ENCODE measurements at places on chromosomes 2 and 18.

DNA sequence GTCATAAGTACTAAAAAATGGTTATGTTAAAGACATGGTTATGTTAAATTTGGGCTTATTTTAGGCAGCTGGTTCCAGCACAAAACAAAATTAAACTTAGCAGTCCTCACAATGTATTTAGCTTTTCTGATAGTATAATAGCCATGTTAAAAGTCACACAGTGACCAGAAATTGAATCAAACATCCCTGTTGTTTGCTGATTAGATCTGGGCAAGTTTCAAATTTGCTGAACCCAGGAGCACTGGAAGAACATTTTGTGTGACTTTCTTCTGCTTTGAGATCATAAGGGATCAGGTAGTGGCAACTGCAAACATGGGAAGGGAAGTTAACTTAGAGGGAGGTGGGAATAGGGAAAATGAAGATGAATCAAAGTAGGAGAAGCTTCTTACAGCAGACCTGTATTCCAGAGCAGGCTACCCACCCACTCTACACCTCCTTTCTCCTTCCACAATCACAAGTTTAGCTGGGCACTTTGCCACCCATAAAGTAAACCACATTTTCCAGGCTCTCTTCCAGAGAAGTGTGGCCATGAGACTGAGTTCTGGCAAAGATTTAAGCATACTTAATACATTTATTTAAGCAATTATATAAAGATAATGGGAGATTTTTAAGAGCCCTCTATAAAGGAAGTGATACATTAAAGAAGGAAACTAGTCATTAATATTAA lies 616.1 kb upstream of the LRATD1 start:
- no peak for DNase-seq

GRCh38 chr2:19299032-19299431 lies 59.4 kb downstream of the OSR1 start:
- no peak for DNase-seq

DNA sequence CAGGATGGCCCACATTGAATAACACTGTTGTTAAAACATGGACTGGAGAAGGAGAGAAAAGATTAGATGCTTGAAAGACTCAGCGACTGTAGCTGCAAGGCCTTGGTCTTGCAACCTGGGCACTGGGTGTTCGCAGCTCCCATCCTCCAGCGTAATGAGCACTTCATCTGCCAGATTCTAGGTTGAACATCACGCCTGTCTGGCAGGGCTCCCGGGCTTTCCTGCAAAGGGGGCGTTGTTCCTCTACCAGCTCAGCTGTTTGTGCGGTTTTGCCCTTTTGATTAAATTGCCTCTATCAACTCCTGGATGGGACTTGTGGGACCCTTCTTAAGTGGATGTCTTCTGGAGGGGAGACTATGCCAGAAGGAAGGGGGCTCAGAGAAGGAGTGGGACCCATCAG lies 215.4 kb downstream of the KLHL29 start:
- no peak for DNase-seq

DNA sequence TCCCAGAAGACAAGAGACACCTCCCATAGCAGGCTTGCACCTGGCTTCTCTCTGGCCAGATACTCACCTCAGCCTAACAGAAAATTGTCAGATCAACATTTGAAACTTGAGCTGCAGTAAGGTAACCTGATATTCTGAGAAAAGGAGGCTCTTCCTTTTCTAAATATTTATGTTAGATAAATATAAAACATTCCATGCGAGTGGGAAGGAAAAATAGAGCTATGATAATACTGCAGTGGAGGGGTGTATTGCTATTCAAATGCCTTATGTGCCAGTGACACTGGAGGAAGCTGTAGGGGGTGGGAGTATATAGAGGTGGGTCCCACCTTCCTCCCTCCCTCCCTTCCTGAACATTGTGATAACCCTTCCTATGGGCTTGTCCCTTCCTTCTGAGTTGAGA lies 515.5 kb upstream of the CHAC2 start:
- DNase-seq = no peak

DNA sequence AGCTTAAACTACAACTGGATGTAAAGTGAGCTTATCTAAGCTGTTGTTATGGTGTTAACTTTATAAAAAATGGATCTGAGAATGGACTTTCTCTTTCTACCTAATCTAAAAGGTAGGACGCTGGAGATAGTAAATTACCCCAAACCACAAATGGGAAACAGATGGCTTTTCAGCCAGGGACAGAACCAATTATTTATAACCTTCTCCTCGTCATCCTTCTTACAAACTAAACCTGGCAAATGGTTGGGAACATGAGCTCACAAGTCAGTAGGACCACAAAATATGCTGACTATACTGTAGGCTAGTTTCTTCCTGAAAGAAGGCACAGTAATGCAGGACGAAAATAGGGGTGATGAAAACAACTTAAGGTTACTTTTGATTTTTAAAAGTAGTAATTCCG lies 32.7 kb upstream of the ZDBF2 start:
- DNase-seq = no peak

DNA sequence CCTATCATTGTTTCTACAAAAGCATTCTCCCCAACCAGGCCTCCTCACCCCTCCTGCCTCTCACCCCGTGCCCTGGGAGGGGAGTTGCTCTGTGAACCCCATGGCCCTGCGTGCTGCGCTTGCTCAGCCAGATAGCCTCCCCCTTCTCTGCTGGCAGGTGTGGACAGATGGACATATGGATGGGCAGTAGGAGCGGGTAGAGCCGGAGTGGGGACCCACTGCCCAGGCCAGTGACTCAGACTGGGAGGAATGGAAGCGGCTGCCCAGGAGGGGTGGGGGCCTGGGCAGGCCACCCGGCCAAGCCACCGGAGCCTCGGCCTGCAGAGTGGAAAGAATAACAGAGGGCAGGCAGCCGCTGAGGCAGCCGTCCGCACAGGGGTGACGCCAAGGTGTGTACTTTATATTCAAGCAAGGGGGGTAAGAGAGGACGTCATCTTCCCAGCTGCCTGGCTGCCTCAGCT lies 8.7 kb downstream of the CYP26B1 start:
- no peak for DNase-seq

GRCh38 chr2:19122220-19122619 lies 236.2 kb downstream of the OSR1 start:
- no peak for DNase-seq

GRCh38 chr2:33528441-33528950 lies 52.0 kb downstream of the RASGRP3 start:
- DNase-seq = no peak
